ENCODE measurements at places on chromosomes 4 and X.

- DNase-seq: no peak
Measured at GRCh38 chr4:155617296-155617695, 49.4 kb upstream of the GUCY1A1 start.

DNA sequence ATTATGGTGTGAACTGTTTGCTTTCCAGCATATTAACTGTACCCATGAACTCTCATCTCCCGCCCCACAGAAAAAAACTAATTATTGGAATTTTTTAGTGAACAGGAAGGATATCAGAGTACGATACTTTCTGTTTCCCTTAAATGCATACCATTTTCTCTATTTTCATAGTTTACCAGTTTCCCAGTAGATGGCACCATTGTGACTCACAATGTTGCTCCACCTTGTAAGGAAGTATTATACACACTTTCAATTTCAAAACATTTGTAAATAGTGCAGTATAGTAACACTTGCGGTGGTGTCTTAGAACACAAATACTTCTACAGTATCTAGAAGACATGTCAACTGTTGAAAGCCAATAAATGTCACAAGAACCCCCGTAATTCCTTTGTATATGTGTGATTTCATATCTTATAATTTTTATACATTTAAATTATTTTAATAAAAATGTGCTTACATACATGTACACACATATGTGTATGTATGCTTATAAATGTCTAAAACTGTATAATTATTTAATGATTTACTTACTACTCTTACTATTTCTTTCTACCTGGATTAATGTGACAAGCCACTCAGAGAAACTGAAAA is 167.3 kb downstream of the SLIT2 start:
- no peak for DNase-seq

DNA sequence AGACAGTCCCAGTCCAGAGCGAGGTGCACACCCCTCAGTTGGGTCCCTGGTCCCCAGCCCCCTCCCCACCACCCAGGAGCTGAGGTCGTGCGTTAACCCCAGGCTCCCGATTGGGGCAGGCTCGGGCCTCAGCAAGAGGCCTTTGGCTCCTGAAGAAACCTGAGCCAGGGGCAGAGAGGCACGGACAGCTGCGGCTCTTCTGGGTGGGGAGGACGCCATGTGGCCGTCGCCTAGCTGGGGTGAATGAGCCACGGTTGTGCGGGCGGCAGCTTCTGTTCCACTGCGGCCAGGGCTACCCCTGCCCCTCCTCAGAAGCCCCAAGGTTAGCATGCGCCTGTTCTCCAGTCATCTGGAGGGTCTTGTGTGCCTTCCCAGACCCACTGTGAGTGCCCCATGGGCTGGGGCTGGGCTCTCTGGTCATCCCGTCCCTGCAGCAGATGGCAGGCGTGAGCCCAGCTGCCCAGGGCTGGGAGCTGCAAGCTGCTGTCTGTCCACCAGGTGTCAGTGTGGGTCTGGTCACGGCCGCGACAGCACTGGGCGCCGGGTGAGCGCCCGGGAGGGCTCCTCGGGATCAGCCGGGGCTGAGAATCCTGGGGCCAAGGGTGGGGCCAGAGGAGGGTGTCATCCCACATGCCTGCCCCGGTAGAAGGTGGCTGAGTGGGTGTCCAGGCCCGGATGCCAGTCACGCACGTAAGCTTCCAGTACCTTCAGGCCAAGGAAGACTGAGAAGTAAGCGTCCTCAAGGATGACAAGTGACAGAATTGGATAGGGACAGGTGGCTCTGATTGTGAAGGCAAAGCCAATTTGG is 21.9 kb downstream of the ATP2B3 start:
- no peak for DNase-seq

DNA sequence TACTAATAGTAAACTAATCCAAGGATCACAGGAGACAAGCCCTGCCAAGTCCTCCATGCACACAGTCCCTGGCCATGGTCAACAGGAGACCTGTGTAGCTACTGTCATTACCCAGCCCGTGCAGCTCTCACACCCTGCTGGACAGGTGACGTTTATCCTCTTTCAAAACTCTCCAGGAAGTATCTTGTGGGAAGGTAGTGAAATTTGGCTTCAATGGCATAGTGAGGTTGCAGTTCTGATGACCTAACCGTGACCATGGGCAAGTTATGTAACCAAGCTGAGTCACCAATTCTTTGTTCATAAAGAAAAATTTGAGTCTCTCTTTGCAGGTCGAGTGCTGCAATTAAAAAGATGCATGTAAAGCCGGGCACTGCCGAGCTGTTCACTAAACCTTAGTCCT is 11.3 kb upstream of the SLC2A9 start:
- DNase-seq: no peak

DNA sequence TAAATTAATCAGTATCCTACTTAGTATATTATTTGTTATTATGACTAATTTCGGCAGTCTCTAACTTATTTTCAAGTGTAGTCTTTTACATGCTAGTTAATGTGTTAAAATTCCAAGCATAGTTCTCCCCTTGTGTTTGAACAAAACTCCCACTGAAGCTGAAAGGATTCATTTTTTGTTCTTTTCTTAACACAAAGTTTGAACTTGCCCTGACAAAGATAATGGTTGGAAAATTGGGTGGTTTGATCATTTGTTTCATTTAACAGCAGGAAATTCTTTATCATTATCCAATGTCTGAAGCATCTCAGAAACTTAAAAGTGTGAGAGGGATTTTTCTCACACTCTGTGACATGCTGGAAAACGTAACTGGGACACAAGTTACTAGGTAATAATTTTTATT is 36.0 kb downstream of the INTU start:
- no peak for DNase-seq

DNA sequence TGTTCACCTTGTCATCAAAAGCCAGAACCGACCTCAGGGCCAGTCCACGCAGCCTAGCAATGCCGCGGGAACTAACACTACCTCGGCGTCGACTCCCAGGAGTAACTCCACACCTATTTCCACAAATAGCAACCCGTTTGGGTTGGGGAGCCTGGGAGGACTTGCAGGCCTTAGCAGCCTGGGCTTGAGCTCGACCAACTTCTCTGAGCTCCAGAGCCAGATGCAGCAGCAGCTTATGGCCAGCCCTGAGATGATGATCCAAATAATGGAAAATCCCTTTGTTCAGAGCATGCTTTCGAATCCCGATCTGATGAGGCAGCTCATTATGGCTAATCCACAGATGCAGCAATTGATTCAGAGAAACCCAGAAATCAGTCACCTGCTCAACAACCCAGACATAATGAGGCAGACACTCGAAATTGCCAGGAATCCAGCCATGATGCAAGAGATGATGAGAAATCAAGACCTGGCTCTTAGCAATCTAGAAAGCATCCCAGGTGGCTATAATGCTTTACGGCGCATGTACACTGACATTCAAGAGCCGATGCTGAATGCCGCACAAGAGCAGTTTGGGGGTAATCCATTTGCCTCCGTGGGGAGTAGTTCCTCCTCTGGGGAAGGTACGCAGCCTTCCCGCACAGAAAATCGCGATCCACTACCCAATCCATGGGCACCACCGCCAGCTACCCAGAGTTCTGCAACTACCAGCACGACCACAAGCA is 898 bp downstream of the UBQLN2 start:
- DNase-seq: peak; percentile 19

GRCh38 chr4:128161138-128161537 is 100.0 kb downstream of the LARP1B start:
- DNase-seq: no peak

GRCh38 chr4:5796976-5797375 is 86.0 kb downstream of the EVC start:
- DNase-seq: no peak

DNA sequence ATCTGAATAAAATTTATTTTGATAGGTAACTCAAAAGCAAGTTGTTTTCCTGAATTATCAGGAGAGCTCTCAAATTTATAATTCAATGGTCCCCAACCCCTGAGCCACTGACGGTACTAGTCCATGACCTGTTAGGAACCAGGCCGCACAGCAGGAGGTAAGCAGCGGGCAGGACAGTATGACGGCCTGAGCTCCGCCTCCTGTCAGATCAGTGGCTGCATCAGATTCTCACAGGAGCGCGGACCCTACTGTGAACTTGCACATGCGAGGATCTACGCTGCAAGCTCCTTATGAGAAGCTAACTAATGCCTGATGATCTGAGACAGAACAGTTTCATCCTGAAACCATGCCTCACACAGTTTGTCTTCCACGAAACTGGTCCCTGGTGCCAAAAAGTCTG is 37.9 kb upstream of the SEC24B start:
- no peak for DNase-seq

- DNase-seq: no peak
Measured at GRCh38 chr4:114599903-114600552, 1.4 kb downstream of the UGT8 start.

- peak; percentile 8 for DNase-seq
Measured at GRCh38 chr4:76212851-76213414, 691 bp downstream of the SCARB2 start.

DNA sequence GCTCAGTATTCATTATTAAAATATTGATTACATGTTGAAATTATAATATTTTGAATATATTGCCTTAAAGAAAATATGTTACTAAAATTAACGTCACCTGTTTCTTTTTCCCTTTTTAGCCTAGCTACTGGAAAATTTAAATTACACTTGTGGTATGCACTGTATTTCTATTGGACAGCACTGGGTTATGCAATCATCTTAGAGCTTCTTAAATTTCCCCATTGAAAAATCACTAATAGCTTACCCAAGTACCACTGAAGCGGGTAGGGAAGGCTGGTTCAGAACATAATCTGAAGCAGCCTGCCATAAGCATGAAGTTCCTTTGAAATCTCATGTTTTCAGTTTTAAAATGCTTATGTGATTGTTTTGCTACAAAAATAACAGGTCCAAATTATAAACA is 49.5 kb upstream of the TFDP3 start:
- DNase-seq: no peak

- DNase-seq: no peak
Measured at GRCh38 chr4:48654015-48654664, 125.9 kb downstream of the FRYL start.

- DNase-seq: no peak
Measured at GRCh38 chrX:1434871-1435240, 17.9 kb downstream of the ASMTL start.

- DNase-seq: no peak
Measured at GRCh38 chrX:54561622-54562021, 31.6 kb downstream of the GNL3L start.

Measured in substantia nigra (tissue), 51 donors.